Activated CD4-positive, alpha-beta T cell treated with anti-CD3 and anti-CD28 coated beads for 24 hours (primary cell): ENCODE measurements at places on chromosomes 13 and 19.
A peak's percentile ranks its signal among the peaks of the same experiment; 100 is the strongest.

DNA sequence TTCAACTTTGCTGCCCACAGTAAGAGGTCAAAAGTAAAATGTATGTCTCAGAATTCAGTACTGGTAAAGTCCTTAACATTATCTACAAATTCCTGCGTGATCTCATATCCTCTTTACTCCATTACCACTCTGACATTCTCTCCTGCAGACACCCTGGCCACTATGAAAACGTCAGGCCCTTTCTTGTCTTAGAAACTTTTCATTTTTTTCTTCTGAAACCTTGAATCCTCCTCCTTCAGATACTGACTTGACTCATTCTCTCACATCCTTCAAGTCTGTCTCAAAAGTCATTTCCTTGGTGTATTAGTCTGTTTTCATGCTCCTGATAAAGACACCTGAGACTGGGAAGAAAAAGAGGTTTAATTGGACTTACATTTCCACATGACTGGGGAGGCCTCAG is 262.3 kb downstream of the POU4F1 start:
- DNase-seq = no peak

DNA sequence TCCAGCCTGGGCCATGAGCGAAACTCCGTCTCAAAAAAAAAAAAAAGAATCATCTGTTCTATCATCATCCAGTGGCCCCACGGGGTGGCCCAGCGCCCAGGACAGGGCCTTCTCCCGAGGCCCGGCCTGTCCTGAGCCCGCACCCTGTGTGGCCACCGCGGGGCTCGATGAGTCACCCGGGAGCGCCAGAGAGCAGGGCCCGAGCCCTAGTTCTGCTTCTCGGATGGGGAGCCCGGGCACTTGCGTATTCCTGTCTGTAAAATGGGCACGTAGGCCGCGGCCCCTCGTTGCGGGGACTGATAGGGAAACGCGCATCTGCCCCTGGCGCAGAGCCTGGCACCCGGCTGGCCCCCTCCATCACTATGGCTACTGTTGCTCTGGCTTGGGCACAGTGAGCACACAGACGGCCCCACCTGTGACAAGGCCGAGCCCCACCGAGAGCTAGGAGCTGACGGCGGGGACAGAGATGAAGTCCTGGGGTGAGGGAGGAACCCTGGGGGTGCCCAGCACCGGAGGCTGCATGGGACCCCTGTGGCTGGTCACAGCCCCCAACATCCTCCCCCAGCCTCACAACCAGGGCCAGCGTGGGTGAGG is 21.3 kb upstream of the UQCR11 start:
- DNase-seq = no peak

- no peak for DNase-seq
These were observed 1.9 kb upstream of the LINGO3 start for GRCh38 chr19:2309734-2310362.

DNA sequence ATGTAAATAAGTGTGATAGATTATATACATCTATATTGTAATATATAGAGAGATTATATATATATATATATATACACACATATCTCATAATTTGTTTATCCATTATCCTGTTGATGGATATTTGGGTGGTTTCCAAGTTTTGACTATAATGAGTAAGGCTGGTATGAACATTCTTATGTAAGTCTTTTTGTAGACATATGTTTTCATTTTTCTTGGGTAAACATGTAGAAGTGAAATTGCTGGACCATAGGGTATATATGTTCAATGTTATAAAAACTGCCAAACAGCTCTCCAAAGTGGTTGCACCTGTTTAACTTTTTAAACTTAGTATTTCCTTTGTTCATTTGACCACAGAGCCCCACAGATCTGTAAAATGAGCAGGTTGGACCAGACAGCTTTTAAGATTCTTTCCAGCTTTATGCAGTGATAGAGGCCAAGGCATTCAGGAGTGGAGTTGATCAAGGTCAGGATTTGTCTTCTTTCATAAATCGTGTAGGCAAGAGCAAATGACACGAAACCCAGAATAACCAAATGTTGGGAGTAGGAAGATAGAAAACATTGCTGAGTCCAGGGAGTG is 21.7 kb upstream of the KATNAL1 start:
- DNase-seq = no peak

- DNase-seq = no peak
These were observed 15.4 kb upstream of the METTL21C start for GRCh38 chr13:102710261-102710679.

- DNase-seq = no peak
These were observed 16.8 kb upstream of the ELAVL1 start for GRCh38 chr19:8022275-8022674.

DNA sequence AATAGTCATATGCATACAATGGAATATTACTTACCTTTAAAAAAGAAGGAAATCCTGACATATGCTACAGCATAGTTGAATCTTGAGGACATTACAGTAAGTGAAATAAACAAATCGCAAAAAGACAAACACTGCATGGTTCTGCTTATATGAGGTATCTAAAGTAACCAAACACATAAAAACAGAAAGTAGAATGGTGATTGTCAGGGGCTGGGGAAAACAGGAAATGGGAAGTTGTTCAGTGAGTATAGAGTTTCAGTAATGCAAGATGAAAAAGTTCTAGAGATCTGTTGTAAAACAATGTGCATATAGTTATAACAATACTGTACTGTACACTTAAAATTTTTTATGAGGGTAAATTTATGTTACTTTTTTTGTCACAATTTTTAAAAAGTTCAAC is 219.4 kb downstream of the KLF5 start:
- DNase-seq = no peak

DNA sequence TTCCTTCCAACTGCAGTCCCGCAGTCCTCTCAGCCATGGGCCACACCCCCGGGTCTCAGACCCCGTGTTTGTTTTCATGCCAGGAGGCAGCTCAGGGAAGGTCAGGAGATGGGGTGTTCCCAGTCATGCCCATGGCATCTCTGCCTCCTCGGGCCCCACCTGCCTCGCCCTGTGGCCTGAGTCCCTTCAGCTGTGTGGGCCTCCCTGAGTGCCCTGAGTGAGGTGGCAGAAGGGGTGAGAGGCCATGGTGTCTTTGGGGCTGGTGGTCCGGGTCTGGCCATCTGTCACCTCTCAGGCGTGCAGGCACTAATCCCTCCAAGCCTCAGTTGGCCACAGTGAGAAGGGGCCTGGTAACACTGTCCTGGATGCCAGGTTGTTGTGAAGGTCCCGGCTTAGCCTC is 10.9 kb upstream of the KDM4B start:
- DNase-seq = no peak

DNA sequence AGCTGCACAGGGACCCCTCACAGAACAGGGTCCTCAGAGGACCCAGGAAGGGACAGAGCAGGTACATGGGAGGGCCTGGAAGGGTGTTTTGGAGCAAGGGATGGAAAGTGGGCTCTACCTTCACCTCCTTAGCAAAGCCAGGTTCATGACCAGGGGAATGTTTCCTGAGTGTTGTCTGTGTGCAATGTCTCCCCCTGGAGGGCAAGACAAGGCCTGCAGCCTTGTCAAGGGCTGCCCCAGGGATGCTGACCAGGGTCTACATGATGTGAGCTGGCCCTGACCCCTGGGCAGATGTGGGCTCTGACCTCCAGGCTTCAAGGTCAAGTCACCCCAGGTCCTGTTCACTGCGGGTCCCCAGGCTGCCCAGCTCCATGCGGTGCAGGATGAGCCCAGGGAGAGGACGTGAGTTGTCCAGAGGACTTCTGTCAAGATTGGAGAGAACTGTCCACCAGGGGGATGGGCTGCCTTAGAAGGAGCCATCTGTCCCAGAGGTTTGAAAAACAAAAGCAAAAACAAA is 1.0 kb upstream of the CEACAM1 start:
- DNase-seq = peak; percentile 58

DNA sequence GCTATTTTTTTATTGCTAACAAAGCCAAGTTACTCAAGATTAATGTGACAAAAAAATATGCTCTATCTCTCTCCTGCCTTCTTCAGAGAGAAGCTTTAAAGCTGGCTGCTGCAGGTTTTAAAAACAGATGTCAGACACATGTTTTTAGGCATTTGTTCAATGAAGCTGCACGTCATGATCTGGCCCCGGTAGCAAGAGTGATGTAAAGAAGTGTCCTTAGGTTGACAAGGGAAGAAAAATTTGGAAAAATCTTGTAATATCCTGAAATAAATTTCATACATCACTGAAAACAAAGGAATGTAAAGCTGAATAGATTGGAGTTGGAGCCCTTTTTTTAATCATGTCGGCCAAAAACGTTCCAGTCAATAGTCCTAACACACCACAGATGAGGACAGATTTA is 531.4 kb upstream of the NBEA start:
- DNase-seq = no peak

- no peak for DNase-seq
These were observed 213.7 kb downstream of the NALCN start for GRCh38 chr13:101202590-101202989.

GRCh38 chr19:49814010-49814409 is 918 bp upstream of the FUZ start:
- no peak for DNase-seq

DNA sequence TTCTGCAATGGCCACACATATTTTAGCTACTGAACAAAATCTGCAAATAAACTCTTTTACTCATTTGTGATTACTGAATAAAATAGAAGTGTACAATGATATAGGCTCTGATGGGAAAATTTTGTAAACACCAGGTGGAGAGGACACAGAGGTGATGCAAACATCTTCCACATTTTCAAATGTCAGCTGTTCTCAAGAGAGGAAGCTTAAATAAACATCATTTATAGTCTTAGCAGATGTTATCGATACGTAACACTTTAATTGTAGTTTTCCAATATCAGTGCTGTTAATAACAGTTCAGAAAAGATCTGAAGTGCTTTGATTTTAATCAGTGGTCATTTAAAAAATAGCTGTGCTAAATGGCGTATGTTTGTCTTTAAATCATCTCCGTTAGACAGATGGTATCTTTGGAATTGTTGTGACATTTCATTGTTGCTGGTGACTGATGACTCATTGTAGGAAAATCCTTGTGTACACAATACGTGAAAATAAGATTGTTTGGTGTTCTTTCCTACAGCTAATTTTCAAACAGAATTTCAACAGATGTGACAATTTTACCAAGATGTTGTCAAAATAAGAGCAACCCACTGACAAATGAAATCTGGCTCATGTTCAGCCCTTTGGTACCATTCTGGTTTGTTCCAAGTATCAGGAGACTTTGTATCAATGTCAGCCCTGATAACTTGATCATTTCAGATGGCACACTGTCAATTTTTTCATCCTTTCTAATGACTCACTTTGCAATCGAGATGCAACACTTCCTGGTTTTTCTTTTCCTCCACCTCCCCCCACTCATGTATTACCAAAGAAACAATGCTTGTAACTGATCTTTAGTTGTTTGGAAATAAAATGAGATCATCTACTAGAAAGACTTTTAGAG is 516.0 kb downstream of the DCT start:
- no peak for DNase-seq

DNA sequence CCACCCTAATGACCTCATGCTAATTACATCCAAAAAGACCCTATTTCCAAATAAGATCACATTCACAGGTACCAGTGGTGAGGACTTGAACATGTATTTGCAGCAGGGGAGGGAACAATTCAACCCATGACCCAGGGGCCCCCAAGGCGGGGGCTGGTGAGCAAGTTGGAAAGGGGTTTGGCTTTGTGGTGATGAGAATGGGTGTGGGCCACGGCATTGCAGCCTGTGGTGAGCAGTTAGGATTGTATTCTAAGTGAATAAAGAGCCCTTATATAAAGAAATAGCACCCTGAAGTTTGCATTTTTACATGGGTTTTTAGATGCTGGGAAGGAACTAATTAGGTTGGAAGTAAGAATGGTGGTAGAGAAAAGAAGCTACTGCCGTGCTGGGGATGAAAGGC is 694.2 kb downstream of the EFNB2 start:
- DNase-seq = no peak

- DNase-seq = no peak
These were observed 12.6 kb upstream of the GARRE1 start for GRCh38 chr19:34241513-34242337.

- no peak for DNase-seq
These were observed 2.0 kb downstream of the NACC1 start for GRCh38 chr19:13120031-13120430.

DNA sequence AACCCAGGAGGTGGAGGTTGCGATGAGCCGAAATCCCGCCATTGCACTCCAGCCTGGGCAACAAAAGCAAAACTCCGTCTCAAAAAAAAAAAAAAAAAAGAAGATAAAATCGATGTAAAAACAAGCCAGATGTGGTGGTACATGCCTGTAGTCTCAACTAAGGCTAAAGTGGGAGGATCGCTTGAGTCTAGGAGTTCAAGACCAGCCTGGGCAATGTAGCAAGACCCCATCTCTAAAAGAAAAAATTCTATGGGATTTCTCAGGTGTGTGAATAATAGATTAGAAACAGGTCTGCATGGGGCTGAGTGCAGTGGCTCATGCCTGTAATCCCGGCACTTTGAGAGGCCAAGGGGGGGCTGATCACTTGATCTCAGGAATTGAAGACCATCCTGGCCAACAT is 11.1 kb downstream of the PGPEP1 start:
- no peak for DNase-seq

DNA sequence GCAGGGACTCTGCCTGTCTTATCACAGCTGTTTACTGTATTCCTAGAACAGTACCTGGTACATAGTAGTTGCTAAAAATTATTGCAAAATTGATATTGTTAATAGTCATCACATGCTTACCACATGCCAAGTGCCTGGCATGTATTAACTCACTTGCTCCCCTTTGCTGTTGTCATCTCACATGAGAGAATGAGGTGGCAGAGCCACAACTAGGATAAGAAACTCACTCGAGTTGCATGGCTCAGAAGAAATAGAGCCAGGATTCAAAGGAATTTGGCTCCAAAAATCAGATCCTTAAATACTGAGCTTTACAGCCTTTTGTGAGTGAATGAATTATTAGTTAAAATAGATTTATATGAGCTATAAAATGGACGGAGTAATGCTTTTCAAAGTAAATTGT is 42.6 kb downstream of the B3GLCT start:
- no peak for DNase-seq

DNA sequence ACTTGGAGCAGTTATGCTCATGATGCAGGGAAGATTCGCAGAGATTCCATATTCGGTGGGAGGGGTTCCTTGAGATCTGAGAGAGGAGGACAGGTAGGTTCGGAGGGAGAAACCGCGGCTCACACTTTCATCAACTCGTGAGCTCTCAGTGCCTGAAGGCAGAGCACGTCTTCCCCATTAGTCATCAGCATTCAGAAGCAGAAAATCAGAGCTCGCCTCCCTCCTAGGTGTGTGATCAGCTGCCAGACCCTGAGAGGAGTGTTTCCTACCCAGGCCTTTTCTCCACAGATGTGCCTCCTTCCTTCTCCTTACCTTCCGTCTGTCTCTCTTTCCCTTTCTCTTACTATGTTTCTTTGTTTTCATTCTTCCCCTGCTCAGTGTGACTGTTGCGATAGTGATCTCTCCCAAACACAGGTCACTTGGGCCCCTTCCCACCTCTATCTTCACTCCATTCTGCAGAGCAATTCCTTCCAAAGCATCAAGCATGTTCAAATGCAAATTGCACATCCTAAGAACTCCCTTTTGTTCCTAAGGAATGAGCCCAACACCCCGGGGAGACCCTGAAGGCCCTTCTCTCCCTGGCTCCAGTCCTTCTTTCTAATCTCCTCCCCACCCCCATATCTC is 389.5 kb downstream of the UQCRFS1 start:
- no peak for DNase-seq
